ENCODE measurements at places on chromosomes 2 and 18. TPM values are rescaled to one million over a fixed set of nuclear protein-coding genes. Genes with fewer than 3 reads are reported as not detected.

DNA sequence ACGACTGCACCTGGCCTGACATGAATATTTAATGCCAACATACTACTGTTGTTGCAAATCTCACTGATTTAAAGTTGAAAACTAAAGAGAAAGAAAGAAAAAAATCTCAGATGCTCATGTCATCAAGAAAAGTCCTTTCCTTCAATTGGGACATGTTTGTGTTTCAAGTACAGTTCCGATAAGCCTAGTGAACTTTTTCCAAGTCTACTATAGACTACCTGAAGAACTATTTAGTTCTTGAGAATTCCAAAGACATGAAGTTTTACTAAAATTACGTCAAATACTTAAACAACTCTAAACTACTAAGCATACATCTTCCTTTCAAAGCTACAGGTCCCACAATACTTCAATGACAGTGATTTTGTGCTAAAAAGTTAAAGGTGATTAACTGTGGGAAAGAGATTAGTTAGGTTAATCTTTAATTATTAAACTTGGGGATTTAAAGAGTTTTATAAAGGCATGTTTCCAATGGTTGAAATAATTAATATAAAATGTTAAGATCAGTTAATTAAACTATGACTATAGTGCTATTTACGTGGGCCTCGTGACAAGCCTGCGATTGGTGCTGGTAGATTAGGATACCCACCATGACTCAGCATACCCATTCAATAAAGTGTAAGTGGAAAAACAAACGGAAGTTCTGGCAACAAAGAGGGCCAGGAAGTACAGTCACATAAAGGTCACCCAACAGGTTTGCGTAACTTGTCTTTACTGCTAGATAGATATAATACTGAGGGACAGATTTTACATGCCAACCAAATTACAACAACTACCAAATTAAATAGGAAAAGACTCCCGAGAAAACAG is 55.5 kb downstream of the SEPTIN10 start:
- no peak for DNase-seq

DNA sequence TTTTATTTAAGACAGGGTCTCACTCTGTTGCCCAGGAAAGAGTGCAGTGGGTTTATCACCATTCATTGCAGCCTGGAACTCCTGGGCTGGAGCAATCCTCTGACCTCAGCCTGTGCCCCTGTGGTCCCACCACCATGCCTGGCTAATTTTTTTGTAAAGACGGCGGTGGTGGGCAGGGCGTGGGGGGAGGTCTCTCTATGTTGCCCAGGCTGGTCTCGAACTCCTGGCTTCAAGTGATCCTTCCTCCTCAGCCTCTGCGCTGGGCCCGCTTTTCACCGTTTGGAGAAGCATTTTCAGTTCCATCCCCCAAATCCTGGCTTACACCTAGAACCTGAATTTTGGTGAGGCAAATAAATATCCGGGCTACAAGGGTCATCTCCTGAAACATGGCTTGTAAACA is 1.4 kb upstream of the ATP5F1A start:
- no peak for DNase-seq

GRCh38 chr2:235171550-235172031 is 219.8 kb downstream of the SH3BP4 start:
- no peak for DNase-seq

GRCh38 chr2:108169982-108170625 is 69.7 kb upstream of the SULT1C3 start:
- no peak for DNase-seq

DNA sequence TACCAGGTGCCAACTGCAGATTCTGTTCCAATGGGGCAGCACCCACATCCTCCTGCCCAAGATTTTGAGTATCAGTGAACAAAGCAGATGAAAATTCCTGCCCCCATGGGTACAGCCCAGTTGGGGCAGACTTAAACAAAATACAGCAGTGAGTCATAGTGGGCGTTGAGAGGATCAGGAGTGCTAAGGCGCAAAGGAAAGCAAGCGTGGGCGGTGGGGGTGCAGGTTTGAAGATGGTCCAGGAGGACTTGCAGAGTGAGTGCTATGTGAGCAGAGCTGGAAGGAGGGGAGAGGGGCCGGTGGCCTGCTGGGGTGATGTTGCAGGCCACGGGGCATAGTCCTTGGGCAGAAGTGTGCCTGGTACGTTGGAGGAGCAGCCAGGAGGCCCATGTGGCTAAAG is 24.7 kb downstream of the STEAP3 start:
- no peak for DNase-seq

GRCh38 chr2:134491771-134492441 is 226.9 kb downstream of the TMEM163 start:
- DNase-seq: no peak

DNA sequence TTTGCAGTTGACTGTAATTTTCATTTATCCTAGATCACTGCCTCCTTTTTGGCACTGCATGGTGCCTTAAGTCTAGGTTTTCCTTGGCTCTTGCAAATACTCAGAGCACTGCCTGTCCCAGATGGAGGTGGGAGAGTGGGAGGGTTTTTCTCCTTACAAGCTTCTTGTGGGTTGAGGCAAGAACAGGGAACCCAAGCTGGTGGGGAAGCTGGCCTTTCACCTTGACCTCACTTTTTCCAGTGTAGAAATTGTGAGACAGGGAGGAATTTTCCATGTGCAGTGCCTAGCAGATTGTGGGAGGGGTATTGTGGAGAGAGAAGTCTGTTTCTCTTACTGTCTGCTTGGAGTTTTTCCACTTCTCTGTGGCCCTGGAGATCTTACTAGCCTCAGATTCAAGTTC is 21.5 kb downstream of the GALNT1 start:
- no peak for DNase-seq

DNA sequence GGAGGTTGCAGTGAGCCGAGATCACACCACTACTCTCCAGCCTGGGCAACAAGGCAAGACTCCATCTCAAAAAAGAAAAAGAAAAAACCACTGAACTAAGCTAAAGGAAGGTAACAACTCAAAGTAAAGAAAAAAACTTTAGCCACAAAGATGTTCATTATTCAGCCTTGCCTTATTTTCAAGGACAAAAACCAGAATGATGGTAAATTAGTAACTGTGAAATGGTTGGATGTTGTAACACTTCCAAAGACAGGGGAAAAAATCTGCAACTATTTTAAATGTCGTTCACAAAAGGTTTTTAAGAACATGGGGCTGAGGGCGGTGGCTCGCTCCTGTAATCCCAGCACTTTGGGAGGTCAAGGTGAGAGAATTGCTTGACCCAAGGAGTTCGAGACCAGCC is 10.1 kb downstream of the ADAM17 start:
- no peak for DNase-seq

PTPRN gene
- polyA plus RNA-seq: 0.29 TPM

CHRNA1 gene
- not detected for polyA plus RNA-seq

ZBTB7C gene
- polyA plus RNA-seq: not detected

LPIN1 gene
- polyA plus RNA-seq: 10.2 TPM

LRRC30 gene
- polyA plus RNA-seq: not detected

All from naive B cell (primary cell).